NCI-H226 (cell line): ENCODE measurements at places on chromosomes 1 and 21.

- DNase-seq, result no peak
These were observed 36.3 kb downstream of the TMEM51 start for GRCh38 chr1:15189692-15190370.

GRCh38 chr1:220767312-220768125 lies 19.2 kb upstream of the MTARC1 start:
- DNase-seq, result no peak

GRCh38 chr1:96989302-96989701 lies 267.7 kb downstream of the PTBP2 start:
- no peak for DNase-seq

DNA sequence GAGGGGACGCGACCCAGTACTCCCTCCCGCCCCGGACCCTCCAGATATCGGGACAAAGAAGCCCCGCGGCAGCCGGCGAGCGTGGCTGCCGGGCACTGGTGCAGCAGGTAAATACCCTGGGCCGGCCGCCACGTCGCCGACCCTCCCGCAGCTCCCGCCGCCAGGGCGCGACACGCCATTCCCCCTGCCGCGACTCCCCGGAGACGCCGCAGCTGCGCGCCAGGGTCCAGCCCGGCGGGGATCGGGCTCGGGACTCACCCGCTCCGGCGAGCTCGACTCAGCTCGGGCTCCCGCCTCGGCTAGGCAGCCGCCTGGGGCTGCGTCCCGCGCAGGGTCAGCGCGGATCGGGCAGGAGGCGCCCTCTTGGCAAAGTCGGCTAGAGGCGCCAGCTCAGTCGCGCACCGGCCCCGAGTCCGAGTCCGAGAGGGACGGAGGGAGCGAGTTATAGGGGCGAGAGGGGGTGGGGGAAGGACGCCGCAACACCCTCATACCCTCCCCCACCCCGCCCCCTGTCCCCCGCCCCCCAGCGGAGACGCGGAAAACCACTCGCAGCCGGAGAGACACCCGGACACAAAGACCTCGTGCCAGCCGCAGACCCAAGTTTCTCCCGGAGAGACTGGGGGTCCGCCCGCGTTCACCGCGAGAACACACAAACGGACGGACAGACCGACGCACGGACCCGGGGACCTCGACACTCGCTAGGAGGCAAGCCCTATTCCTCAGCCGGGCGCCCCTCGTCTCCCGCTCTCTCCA lies 985 bp downstream of the SYT6 start:
- DNase-seq, result no peak

DNA sequence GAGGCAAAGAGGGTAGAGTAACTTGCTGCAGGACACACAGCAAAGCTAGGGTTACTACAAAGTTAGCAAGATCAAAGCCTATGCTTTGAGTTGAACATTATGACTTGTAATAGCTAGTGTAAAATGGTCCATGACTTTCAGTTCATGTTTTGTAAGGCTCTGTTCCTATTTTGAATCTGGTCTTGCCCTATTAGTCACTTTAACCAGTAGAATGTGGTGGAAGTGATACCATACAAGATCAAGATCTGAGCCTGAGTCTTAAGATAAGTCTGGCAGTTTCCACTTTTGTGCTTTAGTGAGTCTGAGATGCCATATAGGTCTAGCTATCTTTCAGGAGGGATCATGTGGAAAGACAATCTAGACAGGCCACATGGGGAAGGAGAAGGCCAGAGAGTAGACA lies 282.1 kb upstream of the BRINP3 start:
- DNase-seq, result no peak

DNA sequence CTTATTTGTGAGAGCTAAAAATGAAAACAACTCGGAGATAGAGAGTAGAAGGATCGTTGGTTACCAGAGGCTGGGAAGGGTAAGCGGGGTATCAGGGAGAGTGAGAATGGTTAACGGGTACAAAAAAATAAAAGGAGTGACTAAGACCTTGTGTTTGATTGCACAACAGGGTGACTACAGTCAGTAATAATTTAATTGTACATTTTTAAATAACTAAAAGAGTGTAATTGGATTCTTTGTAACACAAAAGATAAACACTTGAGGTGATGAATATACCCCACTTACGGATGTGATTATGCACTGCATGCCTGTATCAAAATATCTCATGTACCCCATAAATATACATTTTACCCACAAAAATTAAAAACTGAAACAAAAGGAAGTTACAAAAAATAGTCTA lies 29.4 kb downstream of the FOXJ3 start:
- no peak for DNase-seq

GRCh38 chr21:17492415-17493168 lies 20.3 kb upstream of the CXADR start:
- DNase-seq, result peak; percentile 41

- peak; percentile 34 for DNase-seq
These were observed 179.3 kb downstream of the ZNF326 start for GRCh38 chr1:90174246-90174645.

- DNase-seq, result no peak
These were observed 114.4 kb downstream of the CENPF start for GRCh38 chr1:214717351-214717750.

GRCh38 chr1:48916130-48917069 lies 139.7 kb upstream of the BEND5 start:
- DNase-seq, result no peak

DNA sequence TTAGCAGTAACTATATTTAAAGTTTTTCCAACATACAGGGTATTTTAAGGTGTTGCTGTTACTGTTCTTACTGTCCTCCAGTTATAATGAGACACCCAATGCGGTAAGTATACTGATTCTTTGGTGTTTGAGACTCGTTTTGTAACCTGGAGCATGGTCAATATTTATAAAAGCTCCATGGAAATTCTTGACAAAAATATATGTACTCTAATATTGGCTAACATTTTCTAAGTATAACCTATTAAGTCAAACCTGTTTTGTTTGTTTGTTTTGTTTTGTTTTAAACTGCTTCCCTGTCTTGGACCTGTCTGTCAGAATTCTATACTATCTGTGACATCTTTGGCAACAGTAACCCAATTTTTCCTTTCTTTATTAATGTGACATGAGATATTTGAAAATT lies 15.9 kb upstream of the CAP1 start:
- DNase-seq, result no peak
